ENCODE measurements at places on chromosomes 13 and 19.
A peak's percentile ranks its signal among the peaks of the same experiment; 100 is the strongest.

- no peak for DNase-seq
Measured at GRCh38 chr19:35775046-35775297, 392 bp upstream of the ARHGAP33 start.

DNA sequence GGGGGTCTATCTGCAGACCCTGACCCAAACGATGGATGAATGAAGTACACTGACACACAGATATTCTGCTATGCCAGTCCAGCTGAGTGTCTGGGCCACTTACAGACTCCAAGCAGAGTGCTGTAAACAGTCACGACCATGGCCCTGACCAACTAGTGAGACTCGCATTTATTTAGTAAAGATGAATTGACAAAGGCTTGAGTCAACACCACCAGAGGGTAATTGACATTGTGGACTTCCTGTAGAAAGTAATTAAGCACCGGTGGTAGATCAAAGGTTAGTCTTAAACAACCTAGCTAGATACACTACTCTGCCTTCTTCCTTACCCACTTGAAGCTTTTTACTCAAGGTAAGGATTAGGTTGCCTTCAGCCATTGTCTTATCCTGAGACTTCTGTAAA is 63.4 kb upstream of the KPNA3 start:
- DNase-seq: no peak

DNA sequence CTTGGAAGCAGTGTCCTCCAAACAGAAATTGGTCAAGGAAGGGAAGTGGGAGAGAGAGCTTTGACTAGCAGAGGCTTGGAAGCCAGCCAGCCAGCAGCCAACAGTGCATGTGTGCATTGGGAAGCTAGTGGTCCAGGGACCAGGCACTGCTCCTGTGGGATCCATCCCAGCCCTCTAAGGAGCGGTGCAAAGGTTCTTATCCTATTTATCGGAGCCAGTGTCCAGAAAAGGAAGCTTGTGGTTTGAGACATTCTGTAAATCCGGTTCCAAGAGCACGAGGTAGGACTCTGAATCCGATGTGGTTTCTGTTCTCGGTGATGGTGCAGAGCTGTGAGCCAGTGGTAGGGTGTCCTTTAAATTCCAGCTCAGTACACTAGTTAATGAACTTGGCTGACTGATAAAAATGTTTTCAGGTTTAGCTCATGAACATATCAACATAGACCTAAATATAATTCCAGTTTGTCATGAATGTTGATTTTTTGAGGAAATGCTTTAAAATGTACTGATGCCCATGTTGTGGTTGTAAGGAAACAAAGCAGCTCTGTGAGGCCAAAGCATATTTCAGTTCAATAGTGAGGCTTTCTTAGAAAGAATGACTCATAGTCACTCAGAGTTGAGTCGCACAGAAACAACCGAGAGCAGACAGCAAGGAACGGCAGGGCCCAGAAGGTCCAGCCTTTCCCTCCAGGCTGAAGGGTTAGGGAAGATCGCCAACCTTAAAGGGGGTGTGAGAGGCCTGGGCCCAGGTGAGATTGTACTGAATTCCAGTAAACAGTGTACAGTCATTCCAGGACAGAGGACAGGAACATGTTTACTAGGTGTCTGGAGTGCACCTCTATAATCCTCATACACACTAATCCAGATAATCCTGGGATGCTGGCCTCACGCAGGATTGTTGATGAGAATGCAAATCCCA is 21.5 kb upstream of the GARRE1 start:
- DNase-seq: peak; percentile 47

DNA sequence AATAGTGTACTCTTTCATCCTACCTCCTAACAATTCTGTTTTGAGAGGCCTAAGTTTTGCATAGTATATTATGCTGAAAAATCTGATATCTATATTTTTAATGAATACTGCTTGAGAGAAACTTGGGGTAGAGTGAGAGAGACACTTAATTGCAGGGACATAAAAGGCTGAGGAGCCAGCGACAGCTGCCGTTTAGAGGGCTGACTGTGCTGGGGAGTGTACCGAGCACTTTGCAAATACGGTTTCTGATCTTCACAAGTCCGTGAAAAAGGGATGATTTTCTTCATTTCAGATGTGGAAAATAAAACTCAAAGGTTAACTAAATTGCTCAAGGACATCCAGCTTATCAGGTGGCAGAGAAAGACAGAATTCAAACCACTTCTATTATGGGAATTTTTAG is 97.4 kb downstream of the CAB39L start:
- no peak for DNase-seq

DNA sequence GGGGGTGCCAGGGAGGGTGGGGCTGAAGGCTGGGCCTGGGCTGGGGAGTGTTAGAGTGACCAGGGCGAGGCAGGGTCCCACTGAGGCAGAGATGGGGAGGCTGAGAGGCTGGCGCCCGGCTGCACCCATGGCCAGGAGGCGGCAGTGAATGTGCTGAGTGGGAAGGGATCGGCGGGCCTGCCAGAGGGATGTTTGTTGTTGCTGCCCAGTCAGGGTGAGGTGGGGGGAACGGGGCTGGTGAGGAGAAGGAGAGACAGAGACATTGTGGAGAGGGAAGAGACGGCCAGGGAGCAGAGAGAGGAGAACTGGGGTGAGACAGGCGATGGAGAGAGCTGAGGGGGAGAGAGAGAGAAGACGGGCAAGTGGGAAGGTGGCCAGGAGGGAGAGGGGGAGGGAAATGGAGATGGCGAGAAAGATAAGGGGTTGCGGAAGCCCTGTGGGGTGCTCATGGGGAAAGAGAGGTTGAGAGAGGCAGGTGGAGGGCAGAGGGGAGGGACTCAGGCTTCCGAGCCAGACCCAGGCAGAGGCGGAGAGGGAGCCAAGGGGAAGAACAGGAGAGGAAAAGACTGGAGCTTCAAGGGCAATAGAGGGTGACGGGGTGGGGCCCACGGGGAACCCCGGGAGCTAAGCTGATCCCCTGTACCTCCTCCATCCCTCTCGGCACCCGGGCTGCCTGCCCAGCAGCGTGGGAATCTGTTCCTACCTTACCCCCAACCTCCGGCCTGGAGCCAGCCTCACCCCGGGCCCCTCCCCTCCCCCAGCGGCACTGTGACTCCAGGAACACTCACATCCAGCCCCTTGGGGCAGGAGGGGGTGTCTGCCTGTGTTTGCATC is 690 bp upstream of the B3GNT8 start:
- peak; percentile 26 for DNase-seq

DNA sequence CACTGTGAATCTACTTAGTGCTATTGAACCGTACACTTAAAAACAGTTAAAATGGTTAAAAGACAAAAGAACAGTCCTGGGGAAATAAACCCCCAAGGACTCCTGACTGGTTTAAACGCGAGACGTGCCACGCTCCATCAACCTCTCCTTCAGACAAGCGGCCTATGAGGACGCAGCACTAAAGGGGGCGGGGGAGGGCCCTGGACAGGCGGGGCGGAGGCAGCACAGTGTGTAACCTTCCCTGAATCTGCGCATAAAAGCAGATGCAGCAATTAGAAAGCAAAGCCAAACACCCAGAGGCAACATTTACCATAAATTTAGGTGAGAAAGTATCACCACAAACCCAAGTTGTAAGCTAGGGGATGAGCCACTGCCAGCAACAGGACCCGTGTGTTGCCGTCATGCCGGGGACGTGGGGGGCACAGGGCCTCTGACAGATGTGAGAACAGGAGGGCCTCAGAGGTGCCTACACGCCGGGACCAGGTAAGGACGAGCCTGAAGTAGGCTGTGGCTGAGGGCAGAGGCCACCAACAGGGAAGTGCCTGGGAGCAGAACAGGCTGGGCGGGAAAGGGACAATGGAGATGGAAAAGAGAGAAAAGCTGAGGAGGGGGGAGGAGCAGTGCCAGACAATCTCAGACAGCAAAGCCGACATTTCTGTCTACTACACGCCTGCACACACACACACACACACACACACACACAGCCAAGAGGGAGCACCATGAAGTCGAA is 15.3 kb upstream of the ADPRHL1 start:
- no peak for DNase-seq

GRCh38 chr19:46080561-46080960 is 39.8 kb upstream of the IGFL4 start:
- no peak for DNase-seq

DNA sequence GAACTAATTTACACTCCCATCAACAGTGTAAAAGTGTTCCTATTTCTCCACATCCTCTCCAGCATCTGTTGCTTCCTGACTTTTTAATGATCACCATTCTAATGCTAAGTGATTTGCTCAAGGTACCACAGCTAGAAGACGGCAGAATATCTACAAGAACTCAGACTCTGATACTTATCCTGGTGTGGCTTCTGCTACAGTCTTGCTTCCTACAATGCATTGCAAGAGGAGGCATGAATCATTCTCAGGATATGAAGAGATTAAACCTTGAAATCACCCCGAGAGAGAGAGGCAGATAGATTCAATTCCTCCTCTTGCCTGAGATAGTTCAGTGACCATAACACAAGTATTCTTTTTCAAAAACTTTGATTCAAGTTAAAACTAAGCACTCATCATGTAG is 306.4 kb downstream of the TBC1D4 start:
- DNase-seq: no peak

- no peak for DNase-seq
Measured at GRCh38 chr13:33318744-33319143, 33.2 kb upstream of the STARD13 start.

GRCh38 chr13:46679369-46680120 is 117.4 kb downstream of the ESD start:
- DNase-seq: no peak

- DNase-seq: no peak
Measured at GRCh38 chr13:97856304-97856675, 97.2 kb upstream of the IPO5 start.

- no peak for DNase-seq
Measured at GRCh38 chr13:48591889-48592687, 59.2 kb upstream of the RCBTB2 start.

DNA sequence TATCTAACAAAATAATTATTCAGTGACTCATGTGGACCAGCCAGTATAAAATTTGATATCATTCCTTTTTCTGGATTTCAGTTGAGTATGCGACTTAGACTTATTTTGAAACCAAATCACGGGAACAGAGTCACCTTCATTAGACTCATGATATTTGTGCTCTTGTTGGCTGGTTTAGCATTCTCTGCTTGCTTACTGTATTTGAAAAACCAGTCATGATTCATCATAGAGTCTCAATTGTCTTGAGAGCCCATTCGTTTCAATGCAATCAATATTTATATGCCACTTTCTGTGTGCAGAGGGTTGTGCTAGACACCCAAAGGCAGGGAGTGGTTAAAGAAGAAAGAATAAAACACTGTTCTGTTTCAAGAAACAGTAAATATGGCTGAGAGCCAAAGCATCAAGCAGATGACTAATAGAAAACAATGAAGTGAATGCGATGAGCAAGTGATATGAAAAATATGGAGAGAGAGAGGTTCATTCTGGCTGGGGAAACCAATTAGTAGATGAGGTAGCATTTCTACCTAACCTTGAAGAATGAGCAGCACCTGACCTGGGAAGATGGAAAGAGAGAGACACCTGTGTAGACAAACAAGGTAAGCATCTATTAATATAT is 99.6 kb upstream of the MBNL2 start:
- no peak for DNase-seq

- DNase-seq: peak; percentile 13
Measured at GRCh38 chr19:1355568-1356507, 27.9 kb upstream of the NDUFS7 start.

DNA sequence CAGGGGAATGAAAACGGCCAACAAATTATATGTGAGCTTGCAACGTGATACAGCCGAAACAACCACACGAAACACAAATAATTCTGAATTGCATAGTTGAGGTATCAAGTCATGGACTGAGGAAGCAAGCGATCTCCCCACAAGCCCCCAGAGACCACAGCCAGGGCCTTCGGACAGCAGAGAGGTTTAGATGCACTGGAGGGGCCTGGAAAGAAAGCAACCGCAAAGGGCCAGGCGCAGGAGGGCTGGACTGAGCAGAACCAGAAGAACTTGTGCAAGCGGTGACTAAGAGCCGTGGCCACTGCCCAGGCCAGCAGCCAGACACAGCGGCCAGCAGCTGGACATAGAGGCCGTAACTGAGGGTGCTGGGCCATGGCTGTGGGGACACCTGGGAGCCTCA is 131.4 kb downstream of the TNFRSF19 start:
- no peak for DNase-seq

GRCh38 chr19:46601318-46602224 is at the start of gene CALM3:
CALM3 (plus strand) TSS chr19:46601330; CDS start chr19:46601435, 105 bp downstream.
- no peak for DNase-seq

DNA sequence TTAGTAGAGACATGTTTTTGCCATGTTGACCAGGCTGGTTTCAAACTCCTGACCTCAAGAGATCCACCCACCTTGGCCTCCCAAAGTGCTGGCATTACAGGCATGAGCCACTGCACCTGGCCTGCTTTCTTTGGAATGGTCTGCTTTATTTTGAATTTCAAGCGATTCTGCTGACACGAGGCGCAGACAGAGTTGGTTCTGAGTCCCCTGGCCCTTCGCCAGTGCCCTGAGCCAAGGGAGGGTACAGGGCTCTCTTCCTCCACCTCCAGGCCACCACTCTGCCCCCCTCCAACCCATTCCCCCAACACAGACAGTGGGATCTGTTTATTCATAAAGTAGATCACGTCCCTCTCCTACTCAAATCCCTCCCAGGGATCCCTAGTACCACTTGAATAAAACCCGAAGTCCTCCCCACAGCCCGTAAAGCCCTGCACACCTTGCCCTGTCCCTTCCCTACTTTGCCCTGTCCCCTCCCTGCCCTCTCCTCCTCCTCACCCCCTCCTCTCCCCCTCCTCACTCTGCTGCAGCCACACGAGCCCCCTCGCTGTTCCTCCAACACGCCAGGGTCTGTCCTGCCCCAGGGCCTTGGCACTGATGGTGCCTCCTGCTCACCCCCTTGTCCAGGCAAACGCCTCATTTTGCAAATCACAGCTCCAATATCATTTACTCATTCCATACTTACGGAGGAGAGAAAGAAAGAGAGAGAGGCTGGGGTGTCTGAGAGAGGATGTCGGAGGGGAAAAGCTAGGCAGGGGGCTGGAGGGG is 22.4 kb downstream of the ZNRF4 start:
- no peak for DNase-seq

DNA sequence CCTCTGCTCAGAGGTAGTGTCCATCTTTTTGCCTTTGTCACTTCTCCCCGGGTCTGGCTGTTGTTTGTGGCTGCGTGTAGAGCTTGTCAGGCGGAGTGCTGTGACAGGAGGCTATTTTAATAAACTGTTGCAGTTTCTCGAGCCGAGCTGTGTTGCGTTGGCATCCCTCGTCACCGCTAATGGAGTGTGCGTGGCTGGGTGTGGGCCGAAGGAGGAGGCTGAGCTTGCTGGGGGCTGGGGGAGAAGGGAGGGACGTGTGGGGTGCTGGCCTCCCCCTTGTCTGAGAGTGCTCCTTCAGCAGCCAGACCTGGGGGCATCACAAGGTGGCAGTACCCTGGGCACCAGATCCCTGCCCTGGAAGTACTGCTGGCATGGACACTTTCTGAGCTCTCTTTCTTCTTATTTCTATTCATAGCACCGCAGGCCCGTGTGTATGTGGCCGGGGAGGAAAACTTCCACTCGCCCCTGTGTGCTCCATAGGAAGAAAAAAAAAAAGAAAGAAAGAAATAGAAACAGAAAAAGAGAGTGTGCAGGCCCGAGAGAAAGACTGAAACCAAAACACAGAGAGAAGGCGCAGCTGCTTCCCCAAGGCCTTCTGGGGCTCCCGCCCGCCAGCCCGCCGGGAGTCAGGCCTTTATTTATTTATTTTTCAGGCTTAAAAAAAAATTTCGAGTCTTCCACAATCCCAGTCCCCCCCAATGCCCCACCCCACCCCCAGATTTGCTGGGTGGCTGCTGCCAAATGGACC is 27.0 kb downstream of the NFIX start:
- DNase-seq: no peak

Data from activated CD4-positive, alpha-beta T cell treated with anti-CD3 and anti-CD28 coated beads, Interleukin-2, amount 50 U/mL, for 48 hours (primary cell).